ENCODE measurements at places on chromosomes 2 and 18. TPM values are rescaled to one million over a fixed set of nuclear protein-coding genes. Genes with fewer than 3 reads are reported as not detected.

The C2orf81 gene
- 2.8 TPM for total RNA-seq

DNA sequence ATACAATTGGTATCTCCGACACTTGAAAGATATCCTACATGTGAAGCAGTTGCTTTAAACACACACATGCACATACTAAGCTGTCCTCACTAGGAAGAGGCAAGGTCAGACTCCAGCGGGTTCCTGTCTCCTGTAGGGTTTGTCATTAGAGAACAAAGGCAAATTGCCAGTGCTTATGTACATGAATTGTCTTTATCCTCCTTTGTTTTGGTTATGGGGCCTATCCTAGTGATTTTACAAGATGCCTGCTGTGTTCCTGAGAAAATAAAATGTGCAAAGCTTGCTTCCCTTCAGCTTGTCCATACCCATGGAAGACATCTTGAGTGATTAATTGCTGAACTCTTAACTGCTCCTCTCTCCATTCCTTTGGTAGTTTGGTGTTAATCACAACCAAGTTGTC is 86.7 kb upstream of the SLC39A10 start:
- no peak for DNase-seq

DNA sequence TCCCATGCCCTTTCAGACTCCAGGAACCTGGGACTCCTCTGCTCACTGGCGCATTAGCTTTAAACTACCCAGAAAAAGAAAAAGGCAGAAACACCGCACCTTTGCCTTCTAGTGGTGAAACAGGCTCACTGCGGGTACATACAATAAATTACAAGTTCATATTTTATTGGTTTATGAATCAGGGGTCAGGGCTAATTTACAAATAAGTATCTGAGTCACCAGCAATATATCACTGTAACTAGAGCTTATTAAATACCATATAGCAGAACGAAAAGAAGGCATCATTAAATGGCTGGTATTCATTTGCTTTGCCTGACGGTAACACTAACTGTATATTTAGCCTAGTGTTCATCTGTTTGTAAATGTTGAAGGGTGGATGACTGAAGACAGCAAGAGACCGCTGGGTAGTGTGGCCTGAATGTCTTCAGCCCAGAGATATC is 26.9 kb upstream of the DTNB start:
- DNase-seq = no peak

- no peak for DNase-seq
Observed at GRCh38 chr2:201366146-201366545, 9.0 kb upstream of the FLACC1 start.

- DNase-seq = no peak
Observed at GRCh38 chr2:237208373-237209260, 122.9 kb downstream of the COPS8 start.

The G6PC2 gene
- not detected for total RNA-seq

DNA sequence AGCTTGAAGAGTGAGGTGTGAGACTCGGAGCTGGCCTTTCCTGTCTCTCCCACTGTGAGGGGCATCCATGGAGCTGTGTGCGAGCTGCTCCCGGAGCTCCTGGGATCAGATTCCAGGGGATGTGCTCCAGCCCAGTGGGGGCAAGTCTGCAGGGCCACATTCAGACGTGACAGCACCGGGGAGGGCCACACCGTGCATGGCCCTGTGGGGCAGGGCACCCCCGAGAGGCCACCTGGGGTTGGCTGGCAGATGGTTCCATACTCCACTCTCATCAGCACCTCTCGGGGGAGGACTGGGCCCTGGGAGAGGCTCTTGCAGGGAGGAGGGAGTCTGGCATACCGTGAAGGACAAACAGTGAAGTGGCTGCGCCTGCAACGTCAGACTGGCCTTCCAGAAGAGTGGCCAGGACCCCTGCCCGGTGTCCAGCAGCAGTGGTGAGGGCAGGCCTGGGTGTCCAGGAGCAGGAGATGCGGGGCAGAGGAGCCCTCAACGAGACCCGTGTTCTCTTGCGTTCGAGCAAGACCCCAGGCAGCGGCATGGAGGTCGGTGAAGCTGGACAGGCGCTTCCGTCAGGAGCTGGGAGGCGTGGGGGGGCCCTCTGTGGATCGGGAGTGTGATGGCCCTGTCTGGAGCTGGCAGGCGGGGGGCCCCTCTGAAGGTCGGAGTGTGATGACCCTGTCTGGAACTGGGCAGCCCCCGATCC is 84.3 kb downstream of the ASB1 start:
- DNase-seq = no peak

DNA sequence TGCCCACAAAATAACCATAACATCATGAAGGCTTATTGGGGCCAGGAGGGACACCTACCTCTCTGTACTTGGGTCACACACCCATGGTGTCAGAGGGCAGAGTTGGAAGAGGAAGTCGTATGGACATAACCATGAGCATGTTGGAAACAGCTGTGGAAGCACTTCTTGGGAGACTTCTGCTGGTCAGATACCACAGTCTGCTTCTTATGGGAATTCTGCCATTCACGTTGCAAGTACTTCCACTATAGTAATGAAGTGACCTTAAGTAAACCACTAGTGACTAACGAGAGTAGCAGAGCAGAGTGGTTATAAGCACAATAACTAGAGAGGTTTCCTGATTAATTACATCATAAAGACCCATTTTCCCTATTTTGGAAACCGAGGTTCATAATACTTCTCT is 61.1 kb upstream of the TFPI start:
- no peak for DNase-seq

DNA sequence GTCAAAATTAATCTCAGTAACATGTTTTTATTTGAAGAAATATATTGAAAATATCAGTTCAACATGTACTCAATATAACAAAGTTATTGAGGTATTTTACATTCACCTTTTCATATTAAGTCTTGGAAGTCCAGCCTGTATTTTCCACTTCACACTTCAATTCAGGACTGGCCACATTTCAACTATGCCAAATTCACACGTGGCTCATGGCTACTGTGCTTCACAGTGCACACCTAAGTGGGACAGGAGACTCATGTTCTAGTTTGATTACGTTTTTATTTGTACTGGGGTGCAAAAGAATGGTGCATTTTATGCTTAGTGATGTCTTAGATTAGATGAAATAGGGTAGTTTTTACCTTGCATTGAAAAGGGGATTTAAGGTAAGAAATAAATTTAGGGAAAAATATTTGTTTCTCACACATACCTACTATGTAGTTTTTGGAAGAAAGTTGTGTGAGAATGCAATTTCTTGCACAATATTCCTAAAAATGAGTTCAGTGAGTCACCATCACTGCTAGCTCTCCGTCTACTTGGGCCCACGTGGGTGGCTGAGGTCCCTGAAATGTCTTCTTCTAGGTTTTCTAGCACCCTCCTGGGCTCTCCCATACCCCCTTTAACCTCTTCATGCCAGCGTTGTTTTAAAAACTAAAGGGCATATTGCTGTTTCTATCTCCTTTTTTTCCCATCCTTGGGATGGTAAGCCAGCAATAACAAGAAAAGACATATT is 87.0 kb downstream of the ST6GAL2 start:
- DNase-seq = no peak

GRCh38 chr2:42376758-42377157 is 15.7 kb upstream of the COX7A2L start:
- no peak for DNase-seq

Data from left lung (tissue), 14 donors.